ENCODE measurements at places on chromosomes 16 and 17.

DNA sequence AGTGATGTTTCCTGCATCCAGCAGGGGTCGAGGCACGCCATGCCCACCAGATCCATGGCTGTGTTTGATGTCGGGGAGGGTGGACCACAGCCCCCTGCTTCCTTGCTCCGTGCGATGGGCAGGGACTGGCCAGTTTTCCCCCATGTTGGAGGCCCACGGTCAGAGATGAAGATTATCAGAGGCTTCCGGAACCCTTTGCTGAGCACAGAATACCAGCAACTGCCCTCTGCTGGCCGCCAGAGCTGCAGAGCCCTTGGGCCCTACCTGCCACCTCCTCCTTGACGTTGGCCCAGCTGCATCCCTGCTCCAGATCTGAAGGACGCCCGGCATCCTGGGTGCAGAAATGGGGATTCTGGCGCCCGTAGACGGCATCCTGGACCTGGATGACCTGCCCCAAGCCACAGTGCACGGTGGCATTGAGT lies 23.7 kb upstream of the BCO1 start:
- no peak for DNase-seq

- DNase-seq: no peak
Measured at GRCh38 chr17:48773245-48773644, 43.8 kb downstream of the TTLL6 start.

- no peak for DNase-seq
Measured at GRCh38 chr17:77946900-77947645, 11.4 kb upstream of the TNRC6C start.

DNA sequence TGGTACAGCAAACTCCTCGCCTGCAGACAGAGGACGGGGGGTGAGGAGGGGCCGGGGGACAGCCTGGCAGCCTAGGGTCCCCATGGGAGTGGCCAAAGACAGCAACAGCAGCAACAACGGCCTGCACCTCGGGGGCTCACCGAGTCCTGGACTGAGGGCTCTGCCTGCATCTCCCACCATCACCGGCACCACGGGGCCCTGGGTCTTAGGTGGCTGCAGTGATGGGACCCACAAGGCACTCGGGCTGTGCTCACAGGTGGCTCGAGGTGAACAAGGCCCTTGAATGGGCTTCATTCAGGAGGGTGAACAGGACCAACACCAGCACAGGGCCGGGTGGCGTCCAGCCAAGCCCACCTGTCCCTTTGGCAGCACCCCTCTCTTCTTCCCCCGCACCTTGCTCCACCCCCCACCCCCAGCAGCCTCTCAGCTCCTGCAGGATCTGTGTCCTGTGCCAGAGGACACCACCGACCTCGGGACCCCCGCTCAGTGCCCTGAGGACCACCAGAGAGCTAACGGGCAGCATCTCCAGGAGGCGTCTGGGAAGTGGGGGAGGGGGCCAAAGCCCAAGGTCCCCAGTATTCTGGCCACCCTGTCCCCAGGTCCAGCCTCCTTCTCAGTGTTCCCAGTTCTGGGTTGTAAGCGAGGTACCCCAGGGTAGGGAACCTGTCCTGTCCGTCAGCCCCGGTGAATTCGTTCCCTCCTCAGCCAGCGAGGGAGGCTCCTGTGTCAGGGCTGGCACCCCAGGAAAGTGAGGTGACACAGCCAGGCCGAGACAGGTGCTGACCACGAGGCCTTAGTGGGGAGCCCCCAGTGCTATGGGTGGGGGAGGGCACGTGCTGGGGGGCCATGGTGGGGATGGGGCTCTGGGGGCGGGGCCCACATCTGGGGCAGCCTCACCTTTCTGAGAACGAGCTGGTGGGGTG lies 94.3 kb downstream of the TBC1D16 start:
- no peak for DNase-seq

- DNase-seq: no peak
Measured at GRCh38 chr16:52537516-52537915, 9.4 kb downstream of the TOX3 start.

DNA sequence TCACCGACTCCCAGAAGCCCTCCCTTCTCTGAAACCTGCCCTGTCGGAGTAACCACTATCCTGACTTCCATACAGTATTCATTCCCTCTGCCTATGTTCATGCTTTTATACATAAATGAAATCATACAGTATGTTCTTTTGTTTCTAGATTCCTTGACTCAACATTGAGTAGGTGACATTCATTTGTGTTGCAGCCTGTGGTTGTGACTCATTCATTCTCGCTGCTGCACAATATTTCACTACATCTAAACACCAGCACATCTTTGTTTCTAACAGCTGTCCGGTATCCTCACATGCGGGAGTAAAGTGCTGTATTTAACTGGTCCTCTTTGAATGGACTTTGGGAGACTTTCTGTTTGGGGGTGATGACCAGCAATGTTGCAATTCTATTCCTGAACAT lies 135.0 kb upstream of the FOXF1 start:
- no peak for DNase-seq

DNA sequence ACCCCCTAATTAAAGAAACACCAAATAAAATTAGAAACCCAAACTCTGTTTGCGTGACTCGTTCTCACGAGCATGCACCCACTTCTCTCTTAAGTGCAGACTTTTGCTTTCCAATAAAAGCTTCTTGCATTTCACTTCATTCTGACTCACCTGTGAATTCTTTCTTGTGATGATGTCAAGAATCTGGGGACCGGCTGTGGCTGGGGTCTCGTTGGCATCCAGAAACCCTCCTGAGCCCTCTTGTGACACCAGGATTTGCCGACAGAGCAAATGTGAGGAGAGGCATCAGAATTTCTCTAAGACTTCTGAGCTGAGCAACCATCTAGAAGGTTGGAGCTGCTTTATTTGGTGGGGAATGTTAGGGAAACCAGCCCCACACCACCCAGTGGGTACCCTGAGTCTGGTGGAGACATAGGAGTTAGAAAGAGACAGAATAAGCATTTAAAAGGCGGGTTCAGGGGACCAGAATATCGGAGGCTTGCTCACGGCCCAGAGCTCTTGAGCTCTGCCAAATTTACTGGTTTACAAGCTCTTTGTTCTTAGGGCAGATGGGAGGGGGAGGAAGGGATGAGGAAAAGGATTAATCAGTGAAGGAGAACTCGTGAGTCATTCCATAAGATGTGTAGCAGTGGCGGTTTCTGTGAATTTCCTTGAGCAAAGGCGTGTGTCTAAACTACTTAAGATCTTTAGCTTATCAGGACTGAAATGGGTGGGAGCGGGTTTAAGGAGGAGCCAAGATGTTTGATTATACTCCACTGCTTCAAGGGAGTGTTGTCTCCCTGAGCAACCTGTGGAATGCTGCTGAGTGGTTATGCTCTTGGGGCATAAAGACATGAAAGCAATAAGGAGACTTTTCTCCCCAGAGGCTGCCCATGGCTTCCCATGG lies 24.2 kb upstream of the TMC5 start:
- DNase-seq: no peak

- DNase-seq: no peak
Measured at GRCh38 chr16:1178295-1178910, 25.5 kb downstream of the CACNA1H start.

DNA sequence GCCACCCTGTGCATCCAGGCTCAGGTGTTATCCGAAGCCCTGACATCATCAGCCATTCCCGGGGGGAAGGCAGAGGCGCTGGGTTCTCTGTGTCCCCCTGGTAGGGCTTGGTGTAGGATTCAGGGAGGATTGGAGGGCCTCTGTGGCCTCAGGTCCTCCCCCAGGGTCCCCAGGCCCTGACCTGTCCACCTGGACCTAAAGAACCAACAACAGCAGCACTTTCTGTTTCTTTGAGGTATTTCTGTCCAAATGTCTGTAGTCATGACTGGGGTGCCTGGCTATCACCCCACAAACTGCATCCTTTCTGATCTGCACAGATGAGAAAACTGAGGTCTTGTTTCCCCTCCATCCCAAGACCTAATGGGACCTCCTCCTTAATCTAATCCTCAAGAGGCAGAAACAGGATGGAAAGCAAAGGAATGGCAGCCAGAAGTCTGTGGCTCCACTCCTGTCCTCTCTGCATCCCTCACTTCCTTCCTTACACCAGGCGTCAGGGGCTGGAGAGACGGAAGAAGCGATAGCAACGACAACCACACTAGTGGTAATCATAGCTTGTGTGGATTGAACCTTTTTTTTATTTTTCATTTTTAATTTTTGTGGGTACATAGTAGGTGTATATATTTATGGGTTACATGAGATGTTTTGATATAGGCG lies 11.8 kb downstream of the NLRC5 start:
- no peak for DNase-seq

DNA sequence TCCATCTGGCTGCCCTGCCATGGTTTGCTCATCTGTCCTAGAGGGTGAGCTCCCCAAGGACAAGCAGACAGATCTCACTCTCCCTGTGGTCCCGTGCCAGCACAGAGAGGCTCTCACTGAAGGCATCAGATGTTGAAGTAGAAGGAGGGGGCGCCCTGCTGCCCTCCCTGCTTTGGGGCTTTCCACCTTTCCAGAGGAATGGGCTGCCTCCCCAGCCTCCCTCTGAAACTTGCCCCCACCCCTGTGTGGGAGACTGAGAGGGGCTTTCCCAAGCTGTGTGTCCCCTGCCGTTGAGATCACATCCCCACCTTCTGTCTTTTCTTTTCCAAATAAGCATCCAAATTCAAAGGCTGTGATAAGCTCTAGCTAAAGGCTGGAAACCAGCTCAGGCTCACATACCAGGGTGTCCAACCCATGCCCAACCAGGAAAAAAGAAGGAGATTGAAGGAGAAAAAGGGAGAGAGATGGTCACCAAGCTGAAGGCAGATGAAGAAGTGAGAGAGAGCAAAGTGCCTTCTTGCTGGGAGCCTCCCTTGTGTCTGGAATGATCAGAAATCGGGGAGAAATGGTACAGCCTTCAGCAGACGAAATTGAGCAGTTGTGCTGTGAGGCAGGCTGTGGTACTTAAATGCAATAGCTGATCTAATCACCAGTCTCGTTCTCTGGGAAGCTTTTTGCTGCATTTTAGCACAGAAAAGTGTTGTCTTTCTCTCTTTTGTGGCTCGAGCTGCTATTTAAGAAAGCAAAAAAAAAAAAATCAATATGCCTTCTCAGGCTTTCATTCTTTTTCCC lies 145.9 kb upstream of the LHX1 start:
- no peak for DNase-seq

DNA sequence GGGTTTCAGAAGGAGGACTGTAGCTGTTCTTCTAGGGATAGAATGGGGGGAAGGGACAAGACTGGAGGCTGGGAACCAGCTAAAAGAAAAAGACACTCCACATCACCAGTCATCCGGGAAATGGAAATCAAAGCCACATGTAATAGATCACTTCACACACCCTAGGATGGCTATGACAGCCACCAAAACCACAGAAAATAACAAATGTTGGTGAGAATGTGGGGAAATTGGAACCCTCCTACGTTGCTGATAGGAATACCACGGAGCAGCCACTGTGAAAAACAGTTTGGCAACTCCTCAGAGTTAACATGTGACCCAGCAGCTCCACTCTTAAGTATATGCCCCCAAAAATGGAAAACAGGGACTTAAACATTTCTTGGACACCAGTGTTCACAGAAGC lies 2.3 kb downstream of the TLE7 start:
- DNase-seq: no peak

DNA sequence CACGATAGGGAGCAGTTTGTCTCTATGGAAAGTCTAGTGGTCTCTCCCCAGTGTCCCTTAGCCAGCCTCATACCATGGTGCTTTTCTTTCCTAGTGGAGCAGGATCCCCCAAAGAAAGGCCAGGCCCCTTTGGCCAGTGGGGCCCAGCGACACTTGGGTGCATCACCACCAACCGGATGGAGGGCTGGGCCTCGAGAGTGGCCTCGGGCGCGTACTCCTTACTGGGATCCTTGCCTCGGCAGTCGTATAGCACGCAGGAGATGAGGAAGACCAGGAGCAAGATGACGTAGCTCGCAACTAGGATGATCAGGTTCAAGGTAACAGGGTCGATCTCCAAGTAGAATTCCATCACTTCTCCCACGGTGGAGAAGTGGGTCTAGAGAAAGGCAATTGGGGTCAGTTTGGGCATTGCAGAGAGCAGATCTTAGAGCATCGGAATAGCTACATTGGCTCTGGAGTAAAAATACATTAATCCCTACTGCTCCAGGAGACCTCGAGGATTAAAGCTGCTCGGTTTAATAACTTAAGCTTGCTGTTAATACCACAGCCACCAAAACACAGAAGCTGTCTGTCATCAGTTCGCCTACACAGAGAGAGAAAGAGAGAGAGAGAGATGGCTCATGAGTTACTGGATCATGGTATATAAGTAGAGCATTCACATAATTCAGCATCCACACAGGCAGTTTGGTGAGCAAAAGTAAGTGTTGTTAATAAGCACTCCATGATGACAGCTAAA lies at the start of gene SMIM36:
Gene SMIM36, minus strand, starts transcription at position 467 of the 736 bp plus-strand sequence.
- no peak for DNase-seq

DNA sequence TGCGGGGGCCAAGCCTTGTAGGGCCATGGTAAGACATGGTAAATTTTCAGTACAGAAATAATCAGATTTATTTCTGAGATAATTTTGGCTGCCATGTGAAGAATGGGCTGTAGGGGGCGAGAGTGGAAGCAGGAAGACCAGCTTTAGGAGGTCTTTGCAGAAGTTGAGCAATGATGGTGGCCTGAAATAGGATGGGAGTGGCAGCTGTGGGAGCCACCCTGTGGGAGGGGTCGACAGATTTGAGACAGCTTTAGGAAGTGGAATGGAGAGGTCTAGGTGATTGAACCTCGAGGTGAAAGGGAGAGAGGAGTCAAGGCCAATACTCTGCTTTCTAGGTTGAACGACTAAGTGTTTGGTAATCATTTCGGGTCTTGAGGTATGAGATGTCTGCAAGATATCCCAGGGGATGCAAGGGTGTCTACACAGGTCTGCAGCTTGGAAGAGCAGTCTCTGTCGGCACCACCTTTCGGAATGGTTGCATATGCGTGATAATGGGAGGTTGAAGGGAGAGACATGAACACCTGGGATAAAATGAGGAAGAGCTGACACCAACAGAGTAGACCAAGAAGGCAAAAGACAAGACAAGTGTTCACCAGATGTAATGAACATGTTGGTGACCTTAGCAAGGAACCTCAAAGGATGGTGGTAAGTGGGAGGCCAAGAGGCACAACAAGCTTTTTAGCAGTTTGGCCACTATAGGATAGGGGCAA lies 4.2 kb upstream of the ATXN7L3 start:
- no peak for DNase-seq

DNA sequence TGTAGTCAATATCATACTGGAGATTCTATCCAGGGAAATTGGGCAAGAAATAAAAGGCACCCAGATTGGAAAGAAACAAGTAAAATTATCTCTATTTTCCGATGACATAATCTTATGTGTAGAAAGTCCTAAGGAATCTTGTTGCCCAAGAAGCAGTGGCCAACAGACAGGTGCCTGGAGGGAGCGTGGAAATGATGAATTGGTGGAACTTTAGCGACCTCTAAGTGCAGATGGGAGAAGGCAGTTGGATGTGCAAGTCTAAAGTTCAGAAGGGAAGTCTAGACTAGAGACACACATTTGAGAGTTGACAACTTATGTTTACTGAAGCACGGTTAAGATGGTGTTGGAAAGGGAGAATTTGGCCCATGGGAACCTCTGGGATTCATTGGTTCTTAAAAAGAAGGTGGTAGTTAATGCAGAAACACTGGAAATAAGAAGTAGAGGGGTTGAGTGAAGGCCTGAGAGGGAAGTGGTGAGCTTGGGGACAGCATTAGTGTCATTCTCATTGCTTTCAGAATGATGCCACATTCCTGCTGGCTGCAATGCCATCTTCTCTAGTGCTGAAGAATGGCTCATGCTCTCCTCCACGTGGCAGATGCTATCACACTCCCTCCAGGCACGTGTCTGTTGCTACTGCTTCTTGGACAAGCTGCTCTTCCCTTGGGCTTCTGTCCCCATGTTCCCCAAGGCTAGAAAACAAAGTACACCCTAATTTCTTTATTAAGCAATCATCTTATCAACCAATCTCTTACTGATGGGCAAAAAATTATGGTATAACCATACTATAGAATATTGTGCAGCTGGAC lies 24.0 kb downstream of the TAT start:
- DNase-seq: no peak

- DNase-seq: no peak
Measured at GRCh38 chr17:39271546-39271945, 45.8 kb upstream of the STAC2 start.
